ENCODE measurements at places on chromosomes 3 and 15. TPM values are rescaled to one million over a fixed set of nuclear protein-coding genes. Genes with fewer than 3 reads are reported as not detected.

Gene GORASP1
- 63.2 TPM for total RNA-seq

Gene TEX264
- 48.7 TPM for total RNA-seq

Gene HESX1
- total RNA-seq, result 0.47 TPM

Gene KBTBD13
- not detected for total RNA-seq

Gene GHSR
- total RNA-seq, result not detected

Gene LTF
- 2.3 TPM for total RNA-seq

Gene EFCC1
- total RNA-seq, result 4.9 TPM

Gene TRIM42
- not detected for total RNA-seq

Gene SLC22A13
- total RNA-seq, result 0.32 TPM

Gene CHST2
- 6.1 TPM for total RNA-seq

Gene FILIP1L
- total RNA-seq, result 24.3 TPM

Gene GNAT1
- total RNA-seq, result not detected

Gene ANKRD28
- total RNA-seq, result 49.2 TPM

Gene GLDN
- total RNA-seq, result 58.6 TPM

Gene ADAMTS9
- 36.9 TPM for total RNA-seq

Gene NANOGP8
- 0.60 TPM for total RNA-seq

Gene SEMA3B
- total RNA-seq, result 56.8 TPM

Gene MYRIP
- 1.9 TPM for total RNA-seq

Gene FOXL2
- not detected for total RNA-seq

Gene PPP1R14D
- not detected for total RNA-seq

Gene AHSG
- not detected for total RNA-seq

Gene RHOV
- total RNA-seq, result 0.55 TPM
